ENCODE measurements at places on chromosomes 11 and 22.

GRCh38 chr11:117488996-117489952 lies 161.6 kb downstream of the CEP164 start:
- DNase-seq: no peak

DNA sequence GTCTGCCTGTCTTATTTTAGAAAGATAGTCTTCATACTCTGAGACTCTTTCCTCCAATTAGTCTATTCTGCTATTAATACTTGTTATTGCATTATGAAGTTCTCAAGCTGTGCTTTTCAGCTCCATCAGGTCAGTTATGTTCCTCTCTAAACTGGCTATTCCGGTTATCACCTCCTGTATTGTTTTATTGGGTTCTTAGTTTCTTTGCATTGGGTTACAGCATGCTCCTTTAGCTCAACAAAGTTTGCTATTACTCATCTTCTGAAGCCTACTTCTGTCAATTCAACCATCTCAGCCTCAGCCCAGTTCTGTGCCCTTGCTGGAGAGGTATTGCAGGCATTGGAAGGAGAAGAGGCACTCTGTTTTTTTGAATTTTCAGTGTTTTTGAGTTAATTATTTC lies 21.0 kb upstream of the OR5AK2 start:
- DNase-seq: no peak

- no peak for DNase-seq
Observed at GRCh38 chr11:17544181-17544622, at the start of gene USH1C. Gene USH1C, minus strand, starts transcription at chr11:17544416. Its CDS starts 109 bp downstream, at chr11:17544307.

GRCh38 chr11:72001834-72002591 lies 3.3 kb downstream of the IL18BP start:
- no peak for DNase-seq

- no peak for DNase-seq
Observed at GRCh38 chr11:46309814-46310259, 32.4 kb downstream of the CREB3L1 start.

- DNase-seq: no peak
Observed at GRCh38 chr22:49193348-49193747, 634.3 kb downstream of the BRD1 start.

- DNase-seq: no peak
Observed at GRCh38 chr22:47835726-47836125, 1073.3 kb downstream of the TBC1D22A start.

DNA sequence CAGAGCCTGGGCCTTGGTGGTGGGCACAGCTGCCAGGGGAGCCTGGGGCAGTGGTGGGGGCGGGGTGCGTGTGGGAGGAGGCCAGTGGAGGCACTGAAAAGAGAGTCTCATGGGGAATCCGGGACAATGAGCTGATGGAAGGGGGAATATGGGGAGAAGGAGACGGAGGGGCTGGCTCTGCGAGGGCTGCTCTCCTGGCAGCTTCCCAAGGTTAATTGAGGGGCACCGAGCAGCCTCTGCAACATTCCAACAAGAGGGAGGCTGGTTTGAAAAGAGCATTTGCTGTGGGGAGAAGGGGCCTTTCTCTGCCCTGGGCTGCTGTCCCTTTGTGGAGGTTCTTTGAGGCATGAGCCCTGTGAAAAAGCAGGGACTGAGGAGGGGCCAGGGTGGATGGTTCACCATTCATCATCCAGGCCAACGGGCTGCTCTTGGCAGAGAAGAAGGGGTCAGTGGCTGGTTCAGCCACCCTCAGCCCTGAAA lies 9.4 kb upstream of the IGSF9B start:
- DNase-seq: no peak

- no peak for DNase-seq
Observed at GRCh38 chr22:29988719-29989118, 91.5 kb upstream of the HORMAD2 start.

DNA sequence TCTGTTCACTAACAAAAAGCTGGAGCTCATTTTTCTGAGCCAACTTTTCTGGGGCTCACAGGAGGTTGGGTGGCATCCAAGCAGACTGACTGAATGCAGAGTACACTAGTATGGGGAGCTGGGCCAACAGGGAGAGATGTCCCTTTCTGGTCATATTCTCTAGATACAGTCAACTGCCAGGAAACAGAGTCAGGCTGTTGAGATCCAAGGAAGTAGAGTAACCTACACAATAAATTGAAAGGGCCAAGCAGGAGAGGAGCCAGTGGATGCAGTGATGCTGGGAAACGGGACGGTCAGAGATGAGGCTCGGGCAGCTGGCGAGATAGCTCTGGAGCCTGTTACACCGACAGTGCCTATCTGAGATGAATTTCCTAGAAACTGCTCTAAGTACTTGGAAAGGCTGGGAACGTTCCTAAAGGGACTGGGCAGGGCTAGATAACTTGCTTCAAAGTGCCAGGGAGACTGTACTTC lies 71.1 kb downstream of the LARGE2 start:
- no peak for DNase-seq
